ENCODE measurements at places on chromosomes 12 and 14.

GRCh38 chr12:53101931-53102781, 1.1 kb upstream of the SOAT2 start:
- DNase-seq, result no peak

- no peak for DNase-seq
Measured at GRCh38 chr14:57502586-57503254, 9.1 kb upstream of the CCDC198 start.

DNA sequence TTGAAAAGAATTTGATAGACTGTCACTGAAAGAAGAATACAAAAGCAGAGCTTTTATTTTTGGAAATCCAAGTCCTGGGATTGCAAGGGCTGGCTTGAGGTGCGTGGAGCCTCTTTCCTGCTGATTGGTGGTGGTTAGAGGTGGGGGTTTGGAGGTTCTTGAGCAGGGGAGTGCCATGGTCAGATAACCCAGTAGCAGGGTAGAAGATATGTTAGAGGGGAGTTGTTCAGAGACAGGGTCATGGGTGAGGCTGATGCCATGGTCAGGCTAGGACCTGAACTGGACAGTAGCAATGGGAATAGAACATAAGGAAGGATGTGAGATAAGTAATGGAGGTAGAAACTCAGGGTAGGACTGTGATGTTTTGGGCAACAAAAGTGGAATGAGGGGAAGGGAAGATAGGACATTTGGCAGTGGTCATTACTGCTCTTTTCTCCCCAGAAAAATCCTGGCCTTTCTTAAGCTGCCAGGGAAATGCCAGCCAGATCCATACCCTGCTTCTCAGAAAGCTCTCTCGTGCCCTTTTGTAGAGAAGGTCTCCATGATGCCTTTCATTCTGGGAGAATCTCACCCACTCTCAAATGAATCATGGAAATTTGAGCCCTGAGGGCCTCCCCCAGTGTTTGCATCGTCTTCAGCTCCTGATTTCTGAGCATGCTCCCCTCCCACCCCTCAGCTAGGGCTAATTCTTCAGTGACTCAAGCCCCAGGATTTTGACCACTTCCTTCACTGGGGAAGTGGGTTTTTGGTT, 9.5 kb downstream of the EMP1 start:
- no peak for DNase-seq

DNA sequence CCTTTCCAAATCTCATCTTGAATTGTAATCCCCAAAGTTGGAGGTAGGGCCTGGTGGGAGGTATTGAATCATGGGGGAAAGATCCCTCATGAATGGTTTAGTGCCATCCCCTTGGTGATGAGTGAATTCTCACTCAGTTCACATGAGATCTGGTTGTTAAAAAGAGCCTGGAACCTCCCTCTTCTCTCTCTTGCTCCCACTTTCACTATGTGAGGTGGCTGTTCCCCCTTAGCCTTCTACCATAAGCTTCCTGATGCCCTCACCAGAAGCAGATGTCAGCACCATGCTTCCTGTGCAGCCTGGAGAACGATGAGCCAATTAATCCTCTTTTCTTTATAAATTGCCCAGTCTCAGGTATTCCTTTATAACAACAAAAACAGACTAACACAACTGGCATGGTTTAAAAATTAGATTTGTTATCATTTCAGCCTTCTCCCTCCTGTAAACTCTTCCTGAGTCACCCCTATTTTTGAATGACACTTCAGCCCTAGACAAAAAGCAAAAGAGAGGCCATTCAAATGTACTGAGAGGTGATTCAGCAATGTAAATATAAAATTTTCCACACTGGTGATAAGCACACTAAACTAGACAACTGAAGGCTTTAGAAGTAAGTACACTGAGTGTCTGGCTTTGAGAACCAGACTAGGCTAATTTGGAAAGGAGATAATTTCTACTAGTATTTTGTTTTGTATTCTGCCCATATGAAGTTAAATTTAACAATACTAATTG, 212.1 kb upstream of the ABCD2 start:
- DNase-seq, result no peak

DNA sequence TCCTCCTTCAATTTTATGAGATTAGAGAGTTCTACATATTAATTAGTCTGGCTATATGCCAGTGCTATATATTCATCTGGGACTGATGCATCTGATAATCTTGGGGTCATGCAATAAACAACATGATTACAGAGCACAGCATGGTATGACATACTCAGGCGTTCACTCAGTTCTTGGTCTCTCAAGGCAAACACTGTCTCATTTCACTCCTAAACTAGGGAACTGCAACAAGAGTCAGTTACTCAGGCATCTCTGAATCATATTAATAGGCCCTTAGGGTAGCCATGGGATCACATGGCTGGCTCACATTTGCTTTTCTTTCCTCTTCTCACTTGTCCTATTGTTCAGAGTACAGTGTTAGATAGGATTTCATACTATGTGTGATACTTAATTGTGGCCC, 91.8 kb upstream of the TMEM260 start:
- DNase-seq, result no peak

- DNase-seq, result no peak
Measured at GRCh38 chr12:460261-461230, 807 bp downstream of the B4GALNT3 start.

- no peak for DNase-seq
Measured at GRCh38 chr12:124592050-124592449, 24.6 kb upstream of the NCOR2 start.

DNA sequence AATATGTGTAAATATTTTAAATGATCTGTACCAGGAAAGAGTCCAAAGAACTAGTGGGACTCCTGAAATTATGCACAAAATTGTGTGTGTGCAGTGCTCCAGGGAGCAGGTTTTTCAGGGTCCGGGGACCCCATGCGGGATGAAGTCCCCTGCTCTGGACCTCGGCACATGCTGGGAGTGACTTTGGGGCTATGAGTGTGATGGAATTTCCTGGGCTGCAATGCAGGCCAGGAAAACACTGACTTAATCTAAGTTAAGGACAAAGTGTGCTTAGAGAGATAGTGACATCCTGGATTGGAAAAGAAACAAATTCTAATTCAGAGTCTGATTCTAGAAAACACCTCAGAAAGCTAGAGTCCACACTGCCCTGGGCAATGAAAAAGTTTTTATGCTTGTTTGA, 6.2 kb upstream of the MYH6 start:
- no peak for DNase-seq

DNA sequence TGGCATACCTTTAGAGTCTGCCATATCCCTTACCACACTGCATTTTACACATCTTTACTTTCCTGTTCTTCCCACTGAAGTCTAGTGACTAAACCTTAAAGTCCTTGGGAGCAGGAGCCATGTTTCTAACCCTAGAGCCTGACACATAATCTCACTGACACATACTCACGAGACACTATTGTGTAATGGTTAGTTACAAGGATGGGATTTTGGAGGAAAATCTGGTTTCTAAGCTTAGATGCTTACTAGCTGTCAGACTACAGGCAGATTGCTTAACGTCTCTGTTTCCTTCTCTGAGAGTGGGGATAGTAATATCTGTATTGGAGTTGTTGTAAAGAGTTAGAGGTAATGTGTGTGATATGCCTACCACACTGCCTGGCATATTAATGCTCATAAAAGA, 6.2 kb upstream of the DYRK4 start:
- DNase-seq, result no peak

DNA sequence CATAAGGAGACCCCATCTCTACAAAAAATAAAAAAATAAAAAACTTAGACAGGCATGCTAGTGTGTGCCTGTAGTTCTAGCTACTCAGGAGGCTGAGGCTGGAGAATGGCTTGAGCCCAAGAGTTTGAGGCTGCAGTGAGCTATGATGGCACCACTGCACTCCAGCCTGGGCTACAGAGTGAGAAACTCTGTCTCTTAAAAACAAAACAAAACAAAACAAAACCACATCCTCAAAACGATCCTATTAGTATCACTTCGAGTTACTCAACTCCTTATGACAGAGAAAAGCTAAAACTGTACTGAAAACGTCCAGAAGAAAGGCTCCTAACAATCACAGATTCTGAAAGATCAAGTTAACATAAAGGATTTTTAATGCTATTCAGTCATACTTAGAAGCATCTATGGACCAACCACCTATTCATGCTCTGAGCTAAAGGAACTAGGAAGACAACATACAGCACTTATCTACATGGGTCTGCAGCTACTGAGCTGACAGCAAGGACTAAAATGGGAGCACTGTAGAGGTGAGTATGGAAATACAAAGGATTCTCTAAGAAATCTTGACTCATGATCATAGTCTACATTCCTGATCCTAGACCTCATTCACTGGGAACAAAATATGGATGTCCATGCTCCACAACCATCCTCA, 75.3 kb upstream of the DUSP6 start:
- no peak for DNase-seq

DNA sequence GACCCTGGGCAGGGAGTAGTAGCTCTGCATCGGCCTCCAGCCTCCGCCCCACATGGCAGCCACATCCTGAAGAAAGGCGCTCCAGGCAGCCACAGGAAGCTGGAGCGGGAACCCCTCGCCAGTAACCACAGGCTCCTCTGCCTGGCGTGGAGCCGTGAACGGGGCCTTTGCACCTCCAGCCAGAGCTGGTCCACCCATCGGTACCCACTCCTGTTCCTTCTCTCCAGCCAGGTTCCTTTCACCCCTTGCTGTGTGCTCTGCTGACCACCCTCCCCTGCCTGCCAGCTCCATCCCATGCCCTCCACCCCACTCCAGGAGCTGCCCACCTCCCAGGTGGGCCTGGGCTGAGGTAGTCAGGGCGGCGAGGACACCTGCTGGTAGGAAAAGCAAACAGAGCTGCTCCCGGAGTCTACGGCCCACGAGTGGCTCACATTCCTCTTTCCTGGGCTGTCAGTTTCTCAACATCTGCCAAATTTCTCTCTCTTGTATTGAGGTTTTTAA, 2.7 kb downstream of the TGFB3 start:
- peak; percentile 27 for DNase-seq

DNA sequence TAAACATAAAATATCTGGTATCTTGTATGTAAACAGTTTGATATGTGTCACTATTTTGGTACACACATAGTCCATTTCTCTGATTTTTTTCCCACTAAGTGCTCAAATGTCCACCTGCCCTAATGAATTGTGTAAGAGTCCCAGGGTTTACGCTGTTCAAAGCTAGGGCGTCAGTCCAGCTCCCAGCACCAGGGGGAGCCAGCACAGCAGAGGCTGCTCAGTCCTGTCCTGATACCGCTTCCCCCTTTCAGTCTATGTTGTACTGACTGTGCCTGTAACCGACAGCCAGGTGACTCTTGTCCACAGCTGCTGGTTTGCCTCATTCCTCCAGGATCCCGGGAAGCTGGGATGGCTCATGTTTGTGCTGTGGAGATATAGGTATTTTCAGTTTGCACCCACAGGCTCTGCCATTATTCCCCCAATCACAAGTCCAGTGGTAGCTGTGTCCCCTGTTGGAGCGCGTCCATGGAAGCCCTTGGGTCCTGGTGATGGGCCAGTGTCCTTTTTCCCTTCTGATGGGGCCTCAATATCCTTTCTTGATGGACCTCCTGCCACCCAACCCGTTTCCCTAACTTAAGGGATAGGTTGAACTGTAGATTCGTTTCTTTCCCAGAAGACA, 242.0 kb downstream of the NEDD1 start:
- peak; percentile 1 for DNase-seq

- peak; percentile 5 for DNase-seq
Measured at GRCh38 chr12:89707703-89708564, 704 bp downstream of the ATP2B1 start.

- DNase-seq, result no peak
Measured at GRCh38 chr12:124484067-124484466, 83.3 kb downstream of the NCOR2 start.

DNA sequence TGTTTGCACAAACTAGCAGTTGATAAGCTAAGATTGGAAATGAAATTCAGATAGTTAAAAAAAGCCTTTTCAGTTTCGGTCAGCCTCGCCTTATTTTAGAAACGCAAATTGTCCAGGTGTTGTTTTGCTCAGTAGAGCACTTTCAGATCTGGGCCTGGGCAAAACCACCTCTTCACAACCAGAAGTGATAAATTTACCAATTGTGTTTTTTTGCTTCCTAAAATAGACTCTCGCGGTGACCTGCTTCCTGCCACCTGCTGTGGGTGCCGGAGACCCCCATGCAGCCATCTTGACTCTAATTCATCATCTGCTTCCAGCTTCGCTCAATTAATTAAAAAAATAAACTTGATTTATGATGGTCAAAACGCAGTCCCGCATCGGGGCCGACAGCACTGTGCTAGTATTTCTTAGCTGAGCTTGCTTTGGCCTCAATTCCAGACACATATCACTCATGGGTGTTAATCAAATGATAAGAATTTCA, 335.6 kb downstream of the TMEM121 start:
- DNase-seq, result no peak

- no peak for DNase-seq
Measured at GRCh38 chr14:56422703-56423213, 156.8 kb upstream of the TMEM260 start.

DNA sequence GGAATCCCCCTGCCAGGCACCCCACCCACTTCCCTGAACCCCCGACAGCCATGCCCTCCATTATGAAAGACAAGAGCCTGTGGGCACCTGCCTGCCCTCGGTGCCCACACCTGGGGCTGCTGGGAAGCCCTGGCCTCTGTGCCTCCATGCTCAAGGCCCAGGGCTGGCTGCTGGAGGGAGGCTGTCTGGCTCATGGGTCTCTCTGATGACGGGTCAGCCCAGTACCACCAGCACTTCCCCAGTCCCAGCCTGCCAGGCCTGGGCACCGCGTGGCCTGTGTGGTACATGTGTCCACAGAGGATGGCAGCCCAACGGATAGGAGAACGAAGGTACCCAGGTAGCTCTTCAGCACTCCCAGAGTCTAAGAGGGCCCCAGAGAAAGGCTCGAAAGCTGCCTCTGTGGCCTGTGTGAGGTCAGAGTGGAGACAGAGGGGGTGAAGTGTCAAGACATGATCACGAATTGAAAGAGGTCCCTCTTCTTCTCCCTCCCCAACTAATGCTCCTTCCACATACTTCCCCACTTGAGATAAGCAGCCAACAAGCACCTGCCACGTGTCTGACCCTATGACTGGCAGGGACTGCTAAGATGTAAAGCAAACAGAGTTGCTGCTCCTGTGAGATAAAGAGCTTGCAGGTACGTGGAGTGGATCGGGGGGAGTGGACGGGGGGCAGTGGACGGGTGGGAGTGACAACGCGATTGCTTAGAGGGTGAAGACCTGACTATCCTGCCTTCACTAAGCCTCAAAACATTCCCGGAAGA, 21.2 kb downstream of the FBLN5 start:
- no peak for DNase-seq

Measured in amygdala (tissue), 56 donors.